Lower leg skin (tissue), 4 donors: ENCODE measurements at places on chromosomes 5 and 9.

DNA sequence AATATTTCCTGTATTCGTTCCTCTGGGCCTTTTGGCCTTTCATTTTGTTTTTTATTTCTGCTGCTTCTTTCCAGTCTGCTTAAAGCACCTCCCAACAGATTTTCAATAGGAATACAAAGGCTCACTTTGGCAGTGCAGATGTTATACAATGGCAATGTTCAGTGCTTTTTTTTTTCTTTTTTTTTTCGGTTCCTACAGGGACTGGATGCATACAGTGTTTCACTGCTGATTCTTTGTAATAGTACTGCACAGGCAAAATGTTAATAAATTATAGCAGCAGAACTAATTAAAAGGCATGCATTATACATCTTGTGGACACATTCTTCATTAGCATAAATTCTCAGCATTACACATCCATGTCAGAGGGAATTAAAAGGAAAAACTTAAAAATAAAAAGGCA is 356.6 kb upstream of the C9orf72 start:
- DNase-seq: no peak

DNA sequence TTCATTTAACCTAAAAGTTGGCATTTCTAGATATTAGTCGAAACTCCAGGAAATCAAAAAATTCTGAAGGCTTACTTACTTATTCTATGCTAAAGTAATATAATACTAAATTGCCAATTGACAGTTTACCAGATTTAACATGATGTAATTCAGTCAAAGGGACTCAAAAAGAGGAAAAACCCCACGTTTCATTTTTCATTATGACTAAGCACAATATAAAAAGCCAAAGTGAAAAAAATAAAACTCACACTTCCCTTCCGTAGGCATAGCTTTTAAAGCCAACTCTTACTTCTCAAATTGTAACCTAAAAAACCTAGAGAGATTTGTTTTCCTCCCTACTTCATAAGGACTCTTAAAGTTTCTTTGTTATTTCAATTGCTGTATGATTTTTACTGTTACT is 146.6 kb downstream of the RAPGEF6 start:
- no peak for DNase-seq

- DNase-seq: peak; percentile 31
Measured at GRCh38 chr5:2123874-2124273, 241.1 kb upstream of the IRX4 start.

GRCh38 chr9:21789541-21790037 is 12.8 kb upstream of the MTAP start:
- DNase-seq: no peak

GRCh38 chr9:136198605-136199083 is 6.3 kb downstream of the LHX3 start:
- DNase-seq: no peak

DNA sequence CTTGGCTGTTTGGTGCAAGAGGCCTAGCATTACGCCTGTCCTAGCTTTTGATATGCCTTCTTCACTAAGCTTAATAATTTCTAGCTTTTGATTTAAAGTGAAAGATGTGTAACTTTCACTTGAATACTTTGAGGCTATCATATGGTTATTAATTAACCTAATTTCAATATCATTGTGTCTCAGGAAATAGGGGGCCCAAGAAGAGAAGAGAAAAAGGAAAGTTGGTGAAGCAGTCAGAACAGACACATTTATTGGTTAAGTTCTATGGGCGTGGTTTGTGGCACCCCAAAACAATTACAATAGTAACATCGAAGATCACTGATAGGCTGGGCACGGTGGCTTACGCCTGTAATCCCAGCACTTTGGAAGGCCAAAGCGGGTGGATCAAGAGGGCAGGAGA is 40.9 kb upstream of the F2RL2 start:
- no peak for DNase-seq

DNA sequence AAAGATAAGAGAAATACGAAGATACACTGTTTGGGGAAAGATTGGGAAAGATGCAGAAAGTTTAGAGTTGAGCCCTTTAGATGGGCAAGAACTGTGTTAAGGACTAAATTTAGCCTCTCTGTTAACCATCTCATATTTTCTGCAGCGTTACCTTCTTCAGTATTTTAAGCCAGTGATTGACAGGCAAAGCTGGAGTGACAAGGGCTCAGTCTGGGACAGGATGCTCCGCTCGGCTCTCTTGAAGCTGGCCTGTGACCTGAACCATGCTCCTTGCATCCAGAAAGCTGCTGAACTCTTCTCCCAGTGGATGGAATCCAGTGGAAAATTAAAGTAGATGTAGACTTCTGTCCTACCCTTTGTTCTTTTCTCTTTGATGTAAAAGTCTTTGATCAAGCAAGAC is 26.4 kb upstream of the LNPEP start:
- no peak for DNase-seq

DNA sequence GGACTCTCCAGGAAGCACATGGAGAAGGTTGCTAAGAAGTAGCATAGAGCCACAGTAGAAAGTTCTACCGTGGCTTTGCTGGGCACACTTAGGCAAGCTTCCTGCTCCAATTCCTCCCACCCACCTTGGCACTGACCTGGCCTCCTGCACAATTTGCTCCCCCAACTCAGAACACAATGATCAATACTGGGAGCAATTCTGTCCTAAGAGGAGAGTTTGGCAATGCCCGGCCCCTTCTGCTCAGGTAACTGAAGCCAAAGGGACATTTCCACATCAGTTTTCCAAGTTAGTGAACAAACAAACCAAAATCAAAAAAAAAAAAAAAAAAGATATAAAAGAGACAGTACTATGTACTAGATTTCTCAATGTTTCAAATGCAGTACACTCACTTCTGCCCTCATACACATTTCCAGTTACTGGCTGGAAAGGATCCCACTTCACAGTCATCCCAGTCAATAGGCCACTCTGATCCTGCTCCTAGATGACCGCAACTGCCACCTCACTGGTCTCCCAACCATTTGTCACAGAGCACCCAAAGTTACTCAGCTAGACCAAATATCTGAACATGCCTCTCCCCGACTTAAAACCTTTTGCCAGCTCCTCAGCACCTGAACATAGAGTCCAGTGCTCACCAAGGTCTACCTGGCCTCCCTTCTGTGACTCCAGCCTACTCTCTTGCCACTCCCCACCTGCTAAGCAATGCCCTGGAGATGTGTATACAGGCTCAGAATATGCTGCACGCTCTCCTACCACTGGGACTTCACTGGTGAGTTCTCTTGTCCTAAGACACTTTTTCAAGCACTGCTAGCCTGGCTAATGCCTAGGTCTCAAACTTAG is 21.3 kb downstream of the ABCA1 start:
- no peak for DNase-seq

- DNase-seq: no peak
Measured at GRCh38 chr9:95004411-95005277, 278.1 kb downstream of the AOPEP start.

GRCh38 chr5:45189042-45189441 is 380.3 kb downstream of the MRPS30 start:
- DNase-seq: no peak

GRCh38 chr5:135887447-135887864 is 8.2 kb downstream of the IL9 start:
- DNase-seq: no peak

DNA sequence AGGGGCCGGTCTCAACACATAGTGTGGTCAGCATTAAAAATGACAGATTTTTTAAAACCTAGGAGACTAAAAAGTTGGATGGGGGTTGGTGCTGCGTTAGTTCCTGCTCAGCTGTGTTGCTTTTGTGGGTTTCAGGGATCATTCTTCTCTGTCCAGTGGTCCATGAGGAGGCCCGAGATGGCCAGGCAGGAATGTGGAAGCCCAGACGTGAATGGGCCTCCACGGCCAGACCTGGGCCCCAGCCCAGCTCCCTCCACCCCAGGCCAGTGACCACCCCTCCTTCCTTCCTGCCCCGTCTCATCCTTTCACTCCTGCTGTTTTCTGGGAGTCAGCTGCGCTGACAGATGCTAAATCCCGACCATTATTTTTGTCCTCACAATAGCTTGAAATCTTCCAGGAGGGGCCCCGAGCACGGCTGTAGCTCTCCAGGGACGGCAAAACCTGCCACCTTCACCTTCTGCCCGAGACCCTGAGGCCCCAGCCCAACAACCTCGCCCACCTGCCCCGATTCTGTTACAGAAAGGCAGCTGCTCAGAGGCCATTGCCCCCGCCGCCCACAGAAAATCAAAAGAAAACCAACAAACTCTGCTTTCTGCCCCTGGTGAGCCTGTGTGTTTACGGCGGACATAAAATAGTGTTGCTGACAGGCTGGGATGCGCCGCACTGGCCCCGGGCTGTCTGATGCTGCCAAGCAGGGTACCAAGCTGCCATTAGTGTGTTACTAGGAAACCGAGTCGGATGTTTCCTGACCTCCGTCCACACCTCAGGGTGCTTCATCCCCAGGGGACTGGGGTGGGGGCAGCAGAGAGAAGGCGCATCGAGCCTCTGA is 83.7 kb upstream of the SARDH start:
- DNase-seq: no peak

- no peak for DNase-seq
Measured at GRCh38 chr5:158340608-158341007, 481.7 kb upstream of the CLINT1 start.

- DNase-seq: no peak
Measured at GRCh38 chr9:32884482-32884881, 101.1 kb downstream of the TMEM215 start.
